ENCODE measurements at places on chromosomes 3 and 15. TPM values are rescaled to one million over a fixed set of nuclear protein-coding genes. Genes with fewer than 3 reads are reported as not detected.

CIDEC gene
- not detected for total RNA-seq

TRIM59 gene
- total RNA-seq, result 46.9 TPM

NPAP1 gene
- total RNA-seq, result not detected

GMNC gene
- total RNA-seq, result not detected

BSN gene
- 0.27 TPM for total RNA-seq

AKAP13 gene
- total RNA-seq, result 250 TPM

IQCF5 gene
- not detected for total RNA-seq

MKRN3 gene
- not detected for total RNA-seq

STARD9 gene
- total RNA-seq, result 9.4 TPM

ABI3BP gene
- not detected for total RNA-seq

STT3B gene
- total RNA-seq, result 122 TPM

MME gene
- 117 TPM for total RNA-seq

ISLR2 gene
- total RNA-seq, result not detected

RBPMS2 gene
- total RNA-seq, result not detected

RASGRP1 gene
- 6.1 TPM for total RNA-seq

DLEC1 gene
- not detected for total RNA-seq

IGDCC3 gene
- not detected for total RNA-seq

WDR93 gene
- total RNA-seq, result not detected

KBTBD13 gene
- not detected for total RNA-seq

CYP8B1 gene
- total RNA-seq, result not detected

TICRR gene
- 44.4 TPM for total RNA-seq

FBXW12 gene
- total RNA-seq, result 0.37 TPM

KCTD6 gene
- total RNA-seq, result 16.4 TPM

LRRC2 gene
- 1.9 TPM for total RNA-seq

SUSD5 gene
- not detected for total RNA-seq

ISLR gene
- not detected for total RNA-seq

PRSS50 gene
- not detected for total RNA-seq

ATP13A3 gene
- 79.5 TPM for total RNA-seq
